ENCODE measurements at places on chromosomes 3 and 15.
A peak's percentile ranks its signal among the peaks of the same experiment; 100 is the strongest.

GRCh38 chr3:77179762-77180161 is 139.9 kb downstream of the ROBO2 start:
- H3K36me3 ChIP-seq, result no peaks in the 10 kb centered on the region
- no peak overlapping the region for H3K4me3 ChIP-seq
- H3K27ac ChIP-seq, result no peak overlapping the region
- H3K27me3 ChIP-seq, result no peaks in the 10 kb centered on the region

DNA sequence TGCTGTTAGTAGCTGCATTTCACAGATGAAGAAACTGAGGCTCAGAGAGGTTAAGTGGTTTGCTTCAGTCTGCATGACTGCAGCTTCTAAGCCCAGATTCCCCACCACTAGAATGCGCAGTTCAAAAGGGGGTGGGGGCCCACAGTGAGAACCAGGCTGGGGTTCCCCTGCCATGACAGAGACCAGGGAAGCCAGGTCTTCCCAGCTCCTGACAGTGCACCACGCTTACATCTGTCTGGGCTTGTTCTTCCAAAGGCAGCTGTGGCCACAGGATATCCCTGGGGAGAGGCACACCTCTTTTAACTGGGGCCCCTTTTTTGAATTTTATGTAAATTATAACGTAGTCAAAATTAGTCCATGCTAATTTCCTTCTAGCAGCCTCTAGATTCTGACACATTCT is 5.3 kb downstream of the PLEKHO2 start:
- H3K27ac ChIP-seq, result no peak overlapping the region
- no peaks in the 10 kb centered on the region for H3K4me1 ChIP-seq
- no peaks in the 10 kb centered on the region for H3K36me3 ChIP-seq
- H3K4me3 ChIP-seq, result no peak overlapping the region
- no peak for DNase-seq

DNA sequence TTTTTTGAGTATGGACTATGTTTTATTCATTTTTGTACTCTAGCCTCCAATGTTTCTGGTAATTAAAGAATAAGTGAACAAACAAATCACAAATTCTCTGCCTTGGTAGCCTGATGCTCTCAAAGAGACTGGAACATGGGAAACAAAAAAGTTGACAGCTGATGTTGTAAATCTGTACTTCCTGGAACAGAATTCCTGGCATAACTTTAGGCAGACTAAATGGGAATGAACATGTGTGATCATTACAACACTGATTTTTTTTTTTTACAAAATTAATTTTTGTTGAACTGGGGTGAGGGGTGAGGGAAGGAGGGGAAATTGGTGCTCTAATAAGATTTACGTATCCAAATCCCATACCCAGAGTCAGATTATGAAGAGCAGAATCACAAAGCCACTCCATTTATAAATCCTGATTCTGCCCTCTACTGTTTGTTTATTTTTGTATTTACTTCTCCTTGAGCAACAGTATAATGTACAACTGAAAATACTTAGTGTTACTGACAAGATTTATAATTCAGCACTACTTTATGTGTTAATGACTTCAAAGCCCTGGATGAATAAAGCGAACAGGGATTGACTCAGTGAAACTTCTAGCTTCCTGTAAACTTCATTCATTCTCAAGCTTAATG is 165.0 kb downstream of the FRMD5 start:
- H3K27me3 ChIP-seq, result no peaks in the 10 kb centered on the region
- no peaks in the 10 kb centered on the region for H3K4me1 ChIP-seq
- no peak overlapping the region for H3K27ac ChIP-seq
- H3K4me3 ChIP-seq, result no peak overlapping the region
- no peak for DNase-seq
- no peaks in the 10 kb centered on the region for H3K36me3 ChIP-seq

- H3K4me1 ChIP-seq, result peaks cover 4% of the 10 kb centered on the region
- no peaks in the 10 kb centered on the region for H3K27me3 ChIP-seq
- DNase-seq, result no peak
- H3K27ac ChIP-seq, result no peak overlapping the region
- H3K36me3 ChIP-seq, result no peaks in the 10 kb centered on the region
- no peak overlapping the region for H3K4me3 ChIP-seq
Observed at GRCh38 chr3:197490098-197491058, 65.4 kb downstream of the BDH1 start.

- no peak overlapping the region for H3K4me3 ChIP-seq
- no peak overlapping the region for H3K27ac ChIP-seq
- H3K27me3 ChIP-seq, result no peaks in the 10 kb centered on the region
- no peaks in the 10 kb centered on the region for H3K4me1 ChIP-seq
Observed at GRCh38 chr3:65500398-65501306, 538.1 kb downstream of the MAGI1 start.

DNA sequence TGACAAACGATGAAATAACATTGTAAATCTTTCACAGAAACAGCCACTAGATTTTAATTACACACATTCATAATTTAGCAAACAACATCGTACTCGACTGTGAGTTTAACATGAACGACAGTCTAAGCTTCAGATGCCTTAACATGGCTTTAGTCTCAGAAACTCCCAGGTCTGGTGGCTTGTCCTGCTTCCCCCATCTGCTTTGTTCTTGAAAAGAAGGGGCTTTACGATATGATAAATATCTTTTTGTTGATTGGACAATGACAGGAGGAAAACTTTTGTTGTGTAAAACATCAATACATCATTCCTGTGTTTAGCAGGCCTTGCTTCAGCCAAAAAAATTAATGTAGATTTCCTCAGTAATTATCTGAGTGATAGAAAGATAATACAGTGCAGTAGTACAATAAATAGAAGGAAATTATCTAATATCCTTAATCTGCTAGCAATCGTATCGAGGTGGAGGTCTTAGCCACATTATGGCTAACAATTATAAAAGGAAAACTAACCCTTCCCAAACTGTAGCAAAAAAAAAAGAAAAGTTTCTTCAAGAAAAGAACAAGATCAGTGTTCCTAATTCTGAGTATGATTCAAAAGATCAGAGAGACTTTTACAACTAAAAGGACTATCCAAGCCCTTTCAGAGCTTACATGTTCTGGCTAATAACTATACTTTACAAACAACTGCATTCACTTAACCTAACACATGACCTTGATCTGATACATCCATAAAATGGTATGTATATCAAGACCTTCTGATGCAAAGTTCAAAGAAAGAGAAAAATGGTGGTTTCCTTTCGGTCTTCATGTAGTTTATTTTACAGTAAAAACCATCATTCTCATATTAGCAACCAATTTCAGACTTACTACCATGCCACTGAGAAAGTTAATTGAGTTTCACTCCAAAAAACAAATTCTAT is 535.7 kb downstream of the FOXP1 start:
- no peak for DNase-seq
- H3K4me1 ChIP-seq, result no peaks in the 10 kb centered on the region
- no peaks in the 10 kb centered on the region for H3K36me3 ChIP-seq
- no peaks in the 10 kb centered on the region for H3K27me3 ChIP-seq

DNA sequence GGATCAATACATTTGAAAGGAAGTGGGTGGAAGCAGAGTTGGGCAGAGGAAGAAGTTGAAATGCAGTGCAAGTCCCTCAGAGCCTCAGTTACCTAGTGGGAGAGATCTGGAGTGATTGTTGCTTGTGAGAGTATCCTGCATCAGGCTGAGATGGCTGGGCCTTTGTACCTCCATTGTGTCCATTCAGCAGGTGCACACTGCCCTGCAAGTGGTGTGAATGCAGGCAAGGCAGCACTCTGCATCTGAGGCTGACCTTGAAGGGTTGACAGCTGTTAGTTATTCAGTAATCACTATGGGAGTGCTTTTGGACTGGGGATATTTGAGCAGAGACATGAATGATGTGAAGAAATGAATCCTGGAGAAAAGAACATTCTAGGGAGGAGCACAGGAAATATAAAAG is 25.2 kb downstream of the ATP6V1A start:
- H3K36me3 ChIP-seq, result no peaks in the 10 kb centered on the region
- no peak overlapping the region for H3K27ac ChIP-seq
- DNase-seq, result no peak
- H3K4me3 ChIP-seq, result no peak overlapping the region
- no peaks in the 10 kb centered on the region for H3K27me3 ChIP-seq
- H3K4me1 ChIP-seq, result no peaks in the 10 kb centered on the region

GRCh38 chr3:182292591-182292990 is 500.7 kb upstream of the ATP11B start:
- H3K27me3 ChIP-seq, result no peaks in the 10 kb centered on the region
- no peaks in the 10 kb centered on the region for H3K4me1 ChIP-seq
- no peaks in the 10 kb centered on the region for H3K36me3 ChIP-seq
- no peak for DNase-seq
- no peak overlapping the region for H3K4me3 ChIP-seq
- no peak overlapping the region for H3K27ac ChIP-seq

- no peaks in the 10 kb centered on the region for H3K36me3 ChIP-seq
- no peak for DNase-seq
- H3K27me3 ChIP-seq, result no peaks in the 10 kb centered on the region
- no peak overlapping the region for H3K4me3 ChIP-seq
Observed at GRCh38 chr3:23152989-23153388, 50.1 kb upstream of the UBE2E2 start.

DNA sequence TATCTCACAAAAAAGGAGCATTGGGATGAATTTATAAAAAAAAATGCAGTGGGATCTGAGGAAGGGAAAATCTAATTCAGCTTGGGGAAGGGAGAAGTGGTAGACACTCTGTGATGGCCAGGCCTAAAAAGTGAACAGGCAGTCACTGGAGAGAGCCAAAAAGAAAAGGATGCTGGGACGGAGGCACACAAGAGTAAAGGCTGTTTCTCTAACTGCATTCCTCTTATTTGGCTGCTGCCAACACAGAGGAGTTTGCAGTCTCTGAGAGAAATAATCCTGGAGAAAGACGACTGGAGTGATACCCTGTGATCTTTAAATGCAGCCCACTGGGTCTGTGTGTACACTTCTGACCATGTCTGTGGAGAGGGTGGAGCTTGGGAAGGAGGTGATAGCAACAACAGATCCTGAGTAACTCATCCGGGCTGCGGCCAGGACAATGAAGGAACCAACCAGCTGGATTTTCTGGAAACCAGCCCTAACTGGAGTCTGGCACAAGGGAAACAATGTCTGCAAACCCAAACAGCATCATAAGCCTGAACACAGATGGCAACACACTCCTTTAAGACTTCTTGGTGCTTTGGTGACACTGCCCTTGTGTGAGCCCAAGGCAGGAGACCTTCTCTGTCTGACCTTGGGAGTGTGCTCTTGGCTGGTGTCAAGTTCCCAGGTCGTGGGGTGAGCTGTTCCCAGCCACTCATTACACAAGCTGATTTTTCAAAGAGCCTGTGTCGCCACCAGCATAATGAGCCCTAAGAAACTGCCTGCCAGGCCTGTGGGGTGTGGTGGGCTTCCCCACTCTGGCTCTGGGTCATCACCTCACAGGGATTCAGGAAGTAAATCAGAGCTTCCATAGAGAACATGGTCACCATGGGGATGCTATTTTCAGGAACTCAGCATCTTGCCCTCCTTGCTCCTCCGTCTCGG is 8.0 kb downstream of the FYCO1 start:
- no peak for DNase-seq
- H3K27ac ChIP-seq, result peak overlapping the region; percentile 81
- H3K4me1 ChIP-seq, result peaks cover 16% of the 10 kb centered on the region
- H3K4me3 ChIP-seq, result no peak overlapping the region

Measured in breast epithelium (tissue), 4 donors.